ENCODE measurements at places on chromosomes 5 and 9. TPM values are rescaled to one million over a fixed set of nuclear protein-coding genes. Genes with fewer than 3 reads are reported as not detected.

DNA sequence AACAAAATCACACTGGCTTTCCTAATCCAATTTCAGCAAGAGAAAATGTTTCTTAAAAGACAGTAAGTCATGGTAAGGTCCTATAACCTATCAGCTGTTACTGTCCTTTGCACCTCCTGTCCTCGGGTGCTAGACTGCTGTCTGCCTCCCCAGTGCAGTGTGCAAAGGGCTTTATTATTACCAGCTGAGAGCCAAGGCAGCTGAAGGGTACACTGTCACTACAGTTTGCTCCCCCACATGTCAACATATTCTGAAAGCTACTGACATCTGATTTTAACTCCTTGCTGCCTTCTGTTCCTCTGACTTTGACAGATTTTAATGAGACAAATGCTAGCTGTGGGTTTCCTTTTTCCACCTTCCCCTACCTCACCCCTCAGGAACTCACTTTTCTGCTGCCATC, 389.4 kb upstream of the SLC24A2 start:
- no peak for DNase-seq

GRCh38 chr5:166497496-166498104, 1793.8 kb upstream of the WWC1 start:
- DNase-seq = no peak

DNA sequence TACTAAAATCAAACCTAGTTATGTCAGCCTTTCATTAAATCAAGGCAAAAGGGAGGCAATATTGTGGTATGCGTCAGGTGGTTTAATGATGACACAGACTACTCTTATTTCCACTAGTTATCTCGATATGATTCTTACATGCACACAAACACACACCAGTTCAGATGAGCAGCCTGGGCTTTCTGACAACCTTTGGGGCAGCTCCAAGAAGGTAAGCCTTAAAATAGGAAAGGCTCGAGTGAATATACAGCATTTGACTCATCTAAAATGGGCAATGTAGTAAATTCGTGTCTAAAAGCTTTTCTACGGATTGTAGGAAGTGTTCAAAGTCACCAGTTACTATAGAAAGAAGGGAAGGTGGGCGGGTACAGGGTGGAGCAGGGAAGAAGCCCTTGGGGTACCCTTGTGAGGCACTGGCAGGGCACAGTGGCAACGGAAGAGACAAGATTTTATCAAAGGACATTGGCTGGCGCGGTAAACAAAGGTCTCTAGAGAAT, 1.9 kb downstream of the ANKH start:
- peak; percentile 17 for DNase-seq

GRCh38 chr5:74355041-74355824, 285.3 kb downstream of the ENC1 start:
- DNase-seq = no peak

GRCh38 chr9:92151691-92152393, 36.6 kb upstream of the SPTLC1 start:
- no peak for DNase-seq

DNA sequence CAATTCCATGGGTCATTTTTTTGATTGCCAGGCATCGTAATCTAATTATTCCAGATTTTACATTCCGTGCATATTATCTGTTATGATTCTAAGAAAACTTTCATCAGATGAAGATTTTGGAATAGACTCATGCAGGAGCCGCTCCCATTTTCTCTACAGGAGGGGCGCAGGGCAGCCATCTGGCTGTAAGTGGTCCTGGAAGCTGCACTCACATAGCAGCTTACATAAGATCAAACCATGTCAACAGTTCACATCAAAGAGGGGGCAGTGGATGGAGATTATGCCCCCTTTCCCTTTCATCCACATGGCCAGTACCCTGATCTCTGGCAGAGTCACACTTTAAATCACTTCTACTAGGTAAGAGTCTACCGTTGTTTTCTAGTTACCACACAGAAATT, 73.3 kb upstream of the PCA3 start:
- DNase-seq = no peak

GRCh38 chr9:132534832-132535231, 47.6 kb upstream of the BARHL1 start:
- DNase-seq = no peak

- DNase-seq = no peak
Observed at GRCh38 chr9:116369706-116370105, 216.1 kb downstream of the PAPPA start.

DNA sequence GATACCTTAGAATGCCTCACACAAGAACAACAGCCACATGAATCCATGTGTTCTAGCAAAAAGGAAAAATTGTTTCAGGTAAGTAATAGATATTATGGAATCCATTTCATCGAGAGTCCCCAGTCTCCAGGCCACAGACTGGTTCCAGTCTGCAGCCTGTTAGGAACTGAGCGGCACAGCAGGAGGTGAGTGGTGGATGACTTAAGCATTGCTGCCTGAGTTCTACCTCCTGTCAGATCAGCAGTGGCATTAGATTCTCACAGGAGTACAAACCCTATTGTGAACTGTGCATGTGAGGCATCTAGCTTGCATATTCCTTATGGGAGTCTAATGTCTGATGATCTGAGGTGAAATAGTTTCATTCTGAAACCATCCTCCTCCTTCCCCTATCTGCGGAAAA, 207.0 kb downstream of the CSNK1G3 start:
- DNase-seq = no peak

DNA sequence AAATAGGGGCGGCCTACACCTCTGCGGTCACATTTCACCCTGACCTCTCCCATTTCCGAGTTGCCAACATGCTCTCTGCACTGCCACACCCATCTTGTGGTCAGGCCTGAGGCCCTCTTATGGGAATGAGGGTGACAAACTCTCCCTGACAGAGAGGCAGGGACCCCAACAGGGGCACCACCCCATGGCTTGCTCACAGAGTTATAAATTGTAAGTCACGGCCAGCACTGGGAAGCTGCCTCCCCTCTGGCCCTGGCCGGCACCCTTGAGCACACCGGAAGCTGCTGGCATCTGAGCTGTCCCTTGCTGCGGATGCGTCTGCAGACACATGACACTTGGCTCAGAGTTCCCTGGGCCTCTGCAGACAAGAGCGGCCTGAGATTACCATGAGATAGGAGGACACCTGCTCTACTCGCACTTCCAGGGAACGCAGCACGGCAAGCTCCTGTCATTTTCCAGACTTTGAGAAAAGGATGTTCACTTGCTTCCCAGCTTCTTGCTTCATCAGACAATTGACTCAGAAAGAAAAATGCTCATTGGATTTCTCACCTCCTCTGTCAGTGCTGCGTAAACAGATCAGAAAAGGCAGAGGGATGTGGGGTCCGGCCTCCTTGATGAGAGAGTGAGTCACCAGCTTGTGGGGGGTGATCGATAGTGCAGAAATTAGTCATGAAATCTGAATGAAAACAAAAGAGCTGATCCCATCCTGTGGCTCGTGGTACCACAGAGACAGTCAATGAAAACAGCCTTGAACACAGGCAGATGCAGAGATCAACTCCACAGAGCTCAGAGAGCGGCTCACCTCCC, 269.8 kb downstream of the SYK start:
- no peak for DNase-seq

- DNase-seq = no peak
Observed at GRCh38 chr5:66840511-66841013, 244.4 kb downstream of the MAST4 start.

DNA sequence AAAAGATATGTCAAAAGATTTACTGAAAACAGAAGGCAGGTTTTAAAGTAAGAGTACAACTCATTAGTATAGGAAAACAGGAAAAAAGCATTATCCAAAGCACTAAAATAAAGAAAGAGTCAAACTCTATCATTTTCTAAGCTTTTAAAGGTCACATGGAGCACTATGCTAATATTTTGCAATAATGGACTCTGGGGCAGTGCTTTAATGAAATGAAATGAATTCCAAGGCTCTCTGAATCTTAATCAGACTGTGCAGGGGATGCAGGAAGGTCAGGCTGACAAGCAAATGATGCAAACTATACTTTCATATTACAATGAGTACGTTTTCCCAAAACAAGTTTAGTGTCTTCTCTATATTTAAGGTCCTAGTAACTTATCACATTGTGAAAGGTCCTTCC, 981.9 kb upstream of the DMAC1 start:
- no peak for DNase-seq

DNA sequence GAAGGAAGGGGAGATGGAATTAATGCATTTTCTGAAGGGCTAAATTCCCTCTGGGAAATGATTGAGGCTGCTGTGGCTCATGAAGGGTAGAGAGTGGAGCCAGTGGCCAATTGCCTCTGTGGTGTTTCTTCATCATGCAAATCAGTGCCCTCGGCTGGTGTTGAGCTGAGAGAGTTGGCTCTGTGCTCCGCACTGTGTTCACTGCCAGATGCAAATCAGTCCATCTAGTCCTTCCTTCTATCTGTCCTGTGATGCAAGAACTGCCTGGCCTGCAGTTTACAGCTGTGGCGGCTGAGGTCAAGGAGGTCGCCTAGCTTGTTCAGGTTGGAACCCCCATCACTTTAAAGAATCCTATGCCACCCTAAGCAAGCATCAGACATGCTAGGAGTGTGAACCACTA, 6.0 kb downstream of the TMEM171 start:
- DNase-seq = no peak

DNA sequence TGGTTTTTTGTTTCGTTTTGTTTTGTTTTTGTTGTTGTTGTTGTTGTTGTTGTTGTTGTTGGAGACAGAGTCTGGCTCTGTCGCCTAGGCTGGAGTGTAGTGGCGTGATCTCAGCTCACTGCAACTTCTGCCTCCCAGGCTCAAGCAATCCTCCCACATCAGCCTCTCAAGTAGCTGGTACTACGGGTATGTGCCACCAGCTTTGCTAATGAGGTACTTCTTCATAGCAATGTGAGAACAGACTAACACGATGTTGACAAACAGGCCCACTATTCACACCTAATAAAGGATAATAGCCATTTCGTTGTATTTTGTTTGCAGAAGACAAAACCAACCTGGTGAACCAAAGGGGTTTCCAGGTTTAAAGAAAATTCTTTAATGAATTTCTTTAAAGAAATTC, 130.9 kb downstream of the DIRAS2 start:
- no peak for DNase-seq

DNA sequence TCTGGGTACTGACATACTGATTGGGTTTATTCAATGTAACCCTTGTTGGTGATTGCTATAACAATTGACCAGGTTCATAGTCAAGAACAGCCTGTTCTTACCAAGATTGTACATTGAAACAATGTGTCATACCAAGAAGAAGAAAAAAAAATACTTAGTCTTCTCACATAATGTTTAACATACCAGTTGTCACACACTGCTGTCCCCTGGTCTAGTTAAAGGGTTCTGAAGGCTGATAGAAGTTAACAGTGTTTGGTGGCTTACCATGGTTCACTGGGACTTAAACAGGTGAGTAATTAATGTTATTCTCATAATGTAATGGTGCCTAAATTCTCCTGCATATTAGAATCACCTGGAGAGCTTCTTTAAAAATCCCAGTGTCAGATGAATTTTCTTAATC, 18.5 kb upstream of the CDC42SE2 start:
- no peak for DNase-seq

DNA sequence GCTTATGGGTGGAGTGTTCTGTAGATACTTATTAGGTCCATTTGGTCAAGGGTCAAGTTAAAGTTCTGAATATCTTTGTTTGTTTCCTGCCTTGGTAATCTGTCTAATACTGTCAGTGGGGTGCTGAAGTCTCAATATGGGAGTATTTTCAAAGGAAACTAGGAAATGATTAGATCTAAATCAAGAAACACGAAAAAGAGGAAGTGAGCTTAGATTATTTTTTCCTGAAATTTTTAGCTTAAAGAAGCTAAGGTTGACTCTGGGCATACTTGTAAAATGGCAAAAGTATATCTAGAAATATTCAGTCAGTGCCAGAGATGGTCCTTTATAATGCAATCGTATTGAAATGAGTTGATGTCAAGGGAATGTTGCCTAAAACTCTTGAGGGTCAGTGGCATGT, 313.5 kb downstream of the ICE1 start:
- DNase-seq = no peak

DNA sequence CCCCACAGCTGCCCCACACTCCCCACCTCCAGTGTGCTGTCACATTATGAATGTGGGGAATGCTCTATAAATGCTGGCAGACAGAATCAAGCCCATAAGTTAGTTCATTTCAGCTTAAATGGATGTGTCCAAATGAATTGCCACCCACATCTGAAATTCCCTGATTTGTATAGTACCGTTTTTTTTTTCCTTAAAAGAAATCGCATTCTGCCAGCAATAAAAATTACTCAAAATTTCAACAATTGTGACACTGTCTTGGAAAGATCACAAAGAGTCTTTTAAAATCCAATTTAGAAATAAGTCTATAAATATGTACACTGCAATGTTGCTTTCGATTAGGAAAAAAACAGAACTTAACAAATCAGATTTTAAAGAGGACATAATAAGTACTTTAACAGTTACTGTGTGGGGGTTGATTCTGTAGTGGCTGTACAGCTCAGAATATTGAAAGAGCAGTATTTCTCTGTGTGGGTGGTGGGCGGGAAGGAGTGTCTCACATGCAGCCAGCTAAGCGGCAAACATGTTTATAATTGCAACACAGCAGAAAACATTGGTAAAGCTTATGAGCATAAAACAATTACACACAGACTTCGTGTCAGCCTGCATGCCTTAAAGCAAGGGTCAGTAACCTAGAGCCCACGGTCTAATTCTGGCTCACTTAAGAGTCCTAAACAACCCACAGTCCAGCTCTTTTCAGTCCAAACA, 24.9 kb upstream of the CSNK1G3 start:
- DNase-seq = no peak

DNA sequence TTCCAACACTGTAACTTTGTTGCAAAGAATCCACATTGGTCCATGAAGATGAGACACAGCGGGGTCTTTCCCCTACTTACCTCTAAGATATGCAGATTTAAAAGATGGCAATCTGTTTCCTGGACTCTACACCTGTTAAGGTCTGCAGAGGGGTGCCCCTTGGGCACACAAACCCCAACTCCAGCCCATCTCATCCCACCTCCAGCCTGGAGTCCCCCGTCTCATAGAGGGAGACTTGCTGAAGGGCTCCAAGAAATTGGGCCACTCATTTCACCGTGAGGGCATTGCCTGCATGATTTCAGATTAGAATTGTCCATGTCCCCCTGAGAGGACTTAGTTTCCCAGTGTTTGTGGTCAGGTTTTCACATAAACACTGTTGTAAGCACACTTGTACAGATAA, 365.7 kb downstream of the IRX2 start:
- no peak for DNase-seq

Gene TSSK1B
- total RNA-seq = not detected

Gene PCDHGC4
- not detected for total RNA-seq

Gene ARSI
- not detected for total RNA-seq

Gene SMIM27
- total RNA-seq = 16.3 TPM

Gene SPEF2
- total RNA-seq = 6.8 TPM

Gene DRD1
- not detected for total RNA-seq

Gene PPP3R2
- not detected for total RNA-seq

Gene FAM153A
- 6.7 TPM for total RNA-seq

Gene MCIDAS
- total RNA-seq = not detected

Gene PCDHB16
- total RNA-seq = not detected

Gene INSYN2B
- not detected for total RNA-seq
